ENCODE measurements at places on chromosomes 5 and 9.

GRCh38 chr9:87534036-87534435 lies 36.4 kb downstream of the DAPK1 start:
- DNase-seq, result no peak

GRCh38 chr9:105419816-105420597 lies 27.8 kb upstream of the FSD1L start:
- DNase-seq, result no peak

DNA sequence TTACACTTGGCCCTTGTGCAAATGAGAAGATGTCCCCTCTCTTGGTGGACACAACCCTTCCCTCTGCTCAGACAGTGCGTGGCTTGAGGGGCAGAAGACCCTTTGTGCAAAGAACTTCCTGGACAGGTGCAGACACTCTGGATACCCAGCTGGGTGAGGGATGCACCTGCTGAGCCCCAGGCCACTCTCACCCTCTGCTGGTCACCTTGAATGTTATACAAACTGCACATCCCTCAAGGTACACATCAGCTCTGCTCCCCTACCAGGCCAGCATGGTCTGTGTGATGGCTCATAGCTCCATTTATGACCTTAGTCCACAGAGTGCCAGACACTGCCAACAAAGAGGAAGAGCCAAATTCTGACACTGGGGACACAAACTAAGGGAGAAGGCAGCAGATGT lies 3.1 kb upstream of the DIRAS2 start:
- no peak for DNase-seq

DNA sequence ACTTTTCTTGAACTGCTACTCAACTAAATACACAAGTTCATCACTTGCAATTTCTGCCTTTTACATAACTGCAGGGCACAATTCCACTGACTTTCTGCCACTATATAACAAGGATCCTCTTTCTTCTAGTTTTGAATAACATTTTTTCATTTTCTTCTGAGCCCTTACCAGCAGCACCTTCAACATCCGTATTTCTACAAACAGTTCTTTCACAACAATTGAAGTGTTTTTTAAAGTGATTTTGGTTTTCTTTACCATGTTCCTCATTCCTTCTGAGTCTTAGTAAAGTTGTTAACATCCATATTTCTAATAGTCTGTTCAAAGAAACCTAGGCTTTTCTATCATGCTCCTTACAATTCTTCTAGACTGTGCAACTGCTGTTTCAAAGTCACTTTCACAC lies 127.2 kb upstream of the PITX1 start:
- DNase-seq, result no peak

GRCh38 chr9:95189251-95190098 lies 128.0 kb downstream of the FANCC start:
- no peak for DNase-seq

- DNase-seq, result peak; percentile 35
These were observed 74.6 kb downstream of the NPR3 start for GRCh38 chr5:32785611-32786254.

- no peak for DNase-seq
These were observed 83.9 kb downstream of the NDFIP1 start for GRCh38 chr5:142192286-142193113.

- DNase-seq, result no peak
These were observed 119.4 kb downstream of the CEP120 start for GRCh38 chr5:123303802-123304201.

- no peak for DNase-seq
These were observed 87.0 kb downstream of the FEM1C start for GRCh38 chr5:115457571-115457970.

DNA sequence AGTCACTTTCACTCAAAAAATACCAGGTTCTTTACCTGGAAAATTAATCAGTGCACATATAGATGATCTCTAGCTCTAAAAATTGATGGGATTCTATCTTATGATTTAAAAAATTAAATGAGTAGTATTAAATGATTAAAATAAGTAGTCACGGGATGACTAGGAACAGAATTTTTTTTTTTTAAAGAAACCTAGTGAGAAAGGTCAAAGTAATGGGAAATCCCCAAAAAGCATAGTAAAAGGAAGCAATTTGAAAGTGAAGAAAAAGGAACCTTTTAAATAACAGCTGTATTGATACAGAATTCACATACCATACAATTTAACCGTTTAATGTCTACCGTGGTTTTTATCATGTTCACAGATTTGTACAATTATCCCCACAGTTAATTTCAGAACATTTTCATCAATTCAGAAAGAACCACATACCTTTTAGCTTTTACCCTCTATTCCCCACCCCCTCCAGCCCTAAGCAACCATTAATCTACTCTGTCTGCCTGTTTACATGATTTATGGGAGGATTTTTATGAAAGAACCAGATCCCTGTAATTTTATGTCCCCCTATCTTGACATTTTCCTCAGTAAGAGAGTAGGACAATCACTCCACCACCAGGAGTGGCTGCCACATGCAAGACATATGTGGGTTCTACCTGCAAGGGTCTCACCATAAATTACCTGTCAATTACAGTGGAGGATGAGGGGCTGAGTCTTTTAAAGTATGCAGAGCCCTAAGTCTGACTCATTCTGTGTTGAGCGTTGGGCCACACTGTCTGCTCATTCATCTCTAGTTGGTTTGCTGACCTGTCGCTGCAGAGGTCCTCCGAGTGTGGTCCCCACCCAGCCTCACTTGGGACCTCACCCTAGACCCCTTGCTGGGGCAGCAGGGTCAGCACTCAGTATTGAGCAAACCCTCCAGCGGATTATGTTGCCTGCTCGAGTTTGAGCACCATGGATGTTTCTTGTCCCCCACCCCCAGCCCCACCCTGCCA lies 16.0 kb downstream of the ANKRD33B start:
- DNase-seq, result no peak

DNA sequence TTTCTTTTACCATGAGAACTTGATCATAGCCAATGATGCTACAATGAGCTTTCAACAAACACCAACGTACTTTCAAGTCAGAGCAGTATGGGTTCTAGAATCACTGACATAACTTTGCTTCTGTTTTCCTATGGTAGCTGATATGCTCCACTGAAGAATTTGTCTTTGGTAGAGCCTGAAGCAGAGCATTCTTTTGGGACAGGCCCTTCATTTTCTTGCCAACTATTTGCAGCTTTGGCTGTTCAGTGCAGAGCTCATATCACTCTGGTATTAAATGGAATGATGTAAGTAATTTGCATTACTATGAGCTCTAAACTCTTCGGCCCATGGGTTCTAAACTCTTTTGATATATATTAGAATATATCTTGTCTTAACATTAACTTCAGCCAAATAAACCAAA lies 51.8 kb upstream of the APC start:
- no peak for DNase-seq

- no peak for DNase-seq
These were observed 243.5 kb downstream of the GADD45G start for GRCh38 chr9:89848060-89849040.

DNA sequence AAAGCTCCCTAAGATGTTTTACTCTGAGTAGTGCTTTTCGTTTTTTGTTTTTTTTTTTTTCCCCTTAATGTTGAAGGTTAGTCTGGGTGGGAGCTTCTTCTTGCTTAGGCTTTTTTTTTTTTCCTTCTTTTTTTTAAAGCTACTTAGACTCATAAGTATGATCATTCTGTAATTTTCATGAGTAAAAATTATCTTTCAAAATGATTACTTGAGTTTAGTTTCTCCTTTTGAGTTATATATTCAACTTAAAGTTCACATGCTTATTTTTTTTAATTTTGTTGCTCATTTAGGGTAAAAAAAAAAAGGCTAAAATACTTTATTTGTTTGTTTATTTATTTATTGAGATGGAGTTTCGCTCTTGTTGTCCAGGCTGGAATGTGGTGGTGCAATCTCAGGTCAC lies 2.9 kb downstream of the RBM27 start:
- no peak for DNase-seq

DNA sequence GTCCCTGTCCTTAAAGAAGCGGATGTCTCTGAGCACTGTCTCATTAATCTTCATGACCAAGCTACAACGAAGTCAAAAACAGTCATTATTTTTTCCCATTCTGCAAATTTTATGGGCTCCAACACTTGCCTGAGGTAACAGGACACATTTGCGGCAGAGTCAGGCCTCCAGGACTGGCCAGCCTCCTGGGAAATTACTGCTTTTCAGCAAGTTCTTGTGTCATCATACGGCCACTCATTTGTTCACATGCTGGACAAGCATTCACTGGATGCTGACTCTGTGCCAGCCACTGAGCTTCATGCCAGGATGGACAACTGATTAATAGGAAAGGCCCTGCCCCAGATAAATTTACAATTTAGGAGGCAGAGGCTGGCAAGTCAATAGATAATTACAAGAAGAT lies 305.7 kb downstream of the ACTL7B start:
- no peak for DNase-seq

GRCh38 chr9:96874947-96875460 lies 20.7 kb upstream of the ZNF782 start:
- no peak for DNase-seq

DNA sequence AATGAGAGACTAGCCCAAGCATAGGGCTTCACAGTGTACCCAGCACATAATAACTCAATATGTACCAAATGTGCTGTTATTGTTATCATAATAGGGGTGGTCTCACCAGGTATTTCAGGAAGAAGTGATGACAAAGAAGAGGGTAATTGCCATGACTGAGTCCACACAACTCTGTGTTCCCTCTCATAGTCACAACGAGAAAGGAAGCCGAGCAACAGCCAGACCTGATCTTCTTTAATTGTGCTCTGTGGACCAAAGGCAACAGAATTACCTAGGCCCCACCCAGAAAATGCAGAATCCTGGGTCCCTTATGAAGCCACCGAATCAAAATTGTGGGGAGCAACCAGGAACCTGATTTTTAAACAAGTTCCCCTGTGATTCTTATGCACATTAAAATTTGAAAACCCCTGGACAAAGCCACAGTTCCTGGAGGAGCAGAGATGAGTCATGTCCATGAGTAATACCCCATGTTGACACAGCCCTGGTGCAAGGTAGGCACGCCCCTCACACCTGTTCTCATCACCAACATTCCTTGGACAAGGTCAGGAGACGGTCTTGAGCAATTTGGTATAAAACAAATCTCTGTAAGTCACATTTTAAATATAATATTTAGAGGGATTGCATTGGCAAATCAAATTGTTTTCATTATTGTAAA lies 5.2 kb downstream of the FGF1 start:
- no peak for DNase-seq

GRCh38 chr9:102631559-102631958 lies 363.6 kb upstream of the CYLC2 start:
- DNase-seq, result peak; percentile 14

- no peak for DNase-seq
These were observed 576.2 kb upstream of the CLINT1 start for GRCh38 chr5:158435161-158435616.

DNA sequence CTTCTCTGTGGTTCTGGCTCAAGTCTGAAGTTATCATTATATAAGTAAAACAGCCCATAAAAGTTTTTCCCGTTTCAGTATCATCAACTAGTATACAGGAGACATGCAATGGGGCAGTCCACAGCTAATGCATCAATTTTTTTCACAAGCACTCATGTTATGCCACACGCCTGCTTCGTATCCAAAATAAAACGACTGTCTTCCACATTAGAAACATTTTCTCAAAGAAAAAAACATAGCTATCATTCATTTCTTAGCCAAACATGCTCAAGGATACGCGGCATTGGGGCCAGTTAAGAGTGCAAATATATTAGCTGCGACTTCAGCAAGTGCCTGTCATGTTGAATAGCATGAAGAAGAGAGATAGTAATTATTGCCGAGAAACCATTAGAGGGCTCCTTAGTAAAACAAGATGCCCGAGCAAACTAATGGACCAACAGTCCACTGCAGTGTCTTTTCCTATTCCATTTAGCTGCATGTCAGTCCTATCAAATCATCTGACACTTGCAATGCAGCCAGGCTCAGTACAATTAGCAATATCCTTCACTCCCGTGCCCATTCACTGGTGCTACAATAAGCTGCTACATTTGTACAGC lies 68.5 kb downstream of the BNC2 start:
- no peak for DNase-seq

- no peak for DNase-seq
These were observed 96.4 kb upstream of the TAF11L2 start for GRCh38 chr5:17401470-17402288.

- peak; percentile 87 for DNase-seq
These were observed 113.1 kb upstream of the ACOT12 start for GRCh38 chr5:81506900-81507588.

DNA sequence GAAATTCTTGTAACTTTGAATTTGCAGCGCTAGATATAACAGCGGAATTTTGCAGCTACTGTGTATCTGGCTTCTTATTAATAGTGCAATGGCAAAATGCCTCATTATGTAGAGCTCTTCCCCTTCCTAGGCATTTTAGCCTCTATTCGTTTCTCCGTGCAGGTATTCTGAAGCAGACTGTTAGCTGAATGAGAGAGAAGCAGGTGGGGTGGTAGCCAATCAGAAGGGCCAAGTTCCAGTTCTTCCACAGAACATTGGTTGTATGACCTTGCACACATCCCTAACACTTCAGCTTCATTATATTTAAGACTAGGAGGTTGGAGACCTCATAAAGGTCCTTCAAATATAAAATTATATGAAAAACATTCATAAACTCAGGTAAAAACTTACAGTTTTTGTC lies 1.2 kb upstream of the VPS13A start:
- DNase-seq, result peak; percentile 21

DNA sequence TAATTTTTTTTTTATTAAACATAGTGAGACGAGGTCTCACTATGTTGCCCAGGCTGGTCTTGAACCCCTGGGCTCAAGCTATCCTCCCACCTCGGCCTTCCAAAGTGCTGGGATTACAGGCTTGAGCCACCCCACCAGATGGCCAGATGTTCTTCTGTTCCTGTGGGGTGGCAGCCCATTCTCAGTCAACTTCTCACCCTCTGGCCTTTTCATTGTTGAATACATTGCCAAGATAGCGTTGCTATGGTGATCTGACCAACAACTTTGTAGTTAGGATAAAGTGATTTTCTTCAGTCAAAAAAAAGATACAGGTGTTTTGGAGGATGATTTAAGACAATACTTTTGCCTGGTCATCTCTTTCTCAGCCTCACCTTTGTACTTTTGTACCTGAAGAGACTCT lies 109.1 kb downstream of the EGFLAM start:
- no peak for DNase-seq

DNA sequence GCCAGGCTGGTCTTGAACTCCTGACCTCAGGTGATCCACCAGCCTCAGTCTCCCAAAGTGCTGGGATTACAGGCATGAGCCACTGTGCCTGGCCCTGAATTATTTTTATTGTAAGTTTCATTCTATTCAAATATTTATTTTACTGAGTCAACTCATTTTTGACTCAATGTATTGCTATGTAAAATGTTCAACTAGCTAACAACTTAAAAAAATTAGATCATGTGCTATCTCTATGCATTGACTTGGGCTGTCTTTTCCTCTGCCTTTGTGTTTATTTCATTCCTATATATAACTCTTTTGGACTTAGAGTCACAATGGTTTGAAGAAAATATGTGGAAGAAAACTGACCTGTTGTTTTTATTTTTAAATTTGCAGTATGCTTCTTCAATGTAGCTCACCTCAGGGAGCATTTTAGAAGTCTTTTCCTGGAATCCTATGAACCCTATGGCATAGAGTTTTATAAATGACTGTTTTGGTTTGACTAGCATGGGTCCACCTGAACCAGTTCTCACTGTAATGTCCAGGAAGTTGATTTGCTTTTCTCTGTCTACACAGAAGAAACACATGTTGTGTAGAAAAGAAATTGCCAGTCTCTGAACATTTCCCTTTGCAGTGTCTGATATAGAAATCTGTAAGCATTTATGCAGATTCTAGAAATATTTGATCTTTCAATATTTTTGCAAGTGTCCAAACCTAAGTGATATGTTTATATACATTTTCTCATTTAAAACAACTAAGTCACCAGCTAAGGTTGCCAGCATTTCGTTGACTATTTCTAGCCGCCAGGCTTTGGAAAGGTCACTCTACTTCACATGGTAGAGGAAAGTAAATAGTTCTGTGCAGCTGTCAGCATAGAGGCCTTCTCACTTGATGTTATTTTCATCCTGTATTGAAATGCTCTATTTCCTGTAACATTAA lies 138.8 kb downstream of the PCSK1 start:
- DNase-seq, result no peak
